ENCODE measurements at places on chromosomes 2 and 18.

DNA sequence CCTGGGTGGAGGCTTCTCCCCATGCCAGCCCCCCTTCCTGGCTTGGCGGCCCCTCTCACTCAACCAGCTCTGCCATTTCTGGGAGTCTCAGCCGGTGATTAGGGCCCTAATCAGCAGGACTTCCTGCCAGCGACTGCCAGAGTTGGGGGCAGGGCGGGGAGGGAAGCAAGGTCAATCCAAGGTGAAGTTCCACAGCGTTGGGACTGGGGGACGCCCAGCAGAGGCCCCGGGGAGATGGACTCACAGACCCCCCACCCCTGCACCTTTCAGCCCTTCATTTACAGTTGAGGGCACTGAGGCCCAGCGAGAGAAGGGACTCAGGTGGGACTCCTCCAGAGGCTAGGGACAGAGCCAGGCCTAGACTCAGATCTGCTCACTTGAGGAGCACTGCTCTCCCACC lies 65.3 kb downstream of the TNS1 start:
- no peak for DNase-seq

- no peak for DNase-seq
Measured at GRCh38 chr18:33404244-33404873, 36.2 kb downstream of the CCDC178 start.

DNA sequence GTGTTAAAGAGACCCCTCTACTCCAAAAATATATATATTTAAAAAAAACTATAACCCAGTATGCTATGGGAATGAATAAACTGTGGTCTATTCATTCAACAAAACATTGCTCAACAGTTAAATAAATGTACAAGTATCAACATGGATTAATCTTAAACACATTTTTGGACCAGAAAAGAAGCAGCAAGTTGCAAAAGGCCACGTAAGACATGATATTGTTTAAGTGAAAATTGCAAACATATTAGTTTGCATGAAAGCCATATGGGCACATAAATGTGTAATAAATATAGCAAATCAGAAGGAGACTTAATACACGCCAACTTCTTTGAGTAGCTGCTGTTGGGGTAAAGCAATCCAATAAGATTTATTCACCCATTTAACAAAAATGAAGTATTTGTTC lies 321.5 kb downstream of the FBXO15 start:
- no peak for DNase-seq

GRCh38 chr2:216385478-216385877 lies 13.2 kb upstream of the MARCHF4 start:
- no peak for DNase-seq

DNA sequence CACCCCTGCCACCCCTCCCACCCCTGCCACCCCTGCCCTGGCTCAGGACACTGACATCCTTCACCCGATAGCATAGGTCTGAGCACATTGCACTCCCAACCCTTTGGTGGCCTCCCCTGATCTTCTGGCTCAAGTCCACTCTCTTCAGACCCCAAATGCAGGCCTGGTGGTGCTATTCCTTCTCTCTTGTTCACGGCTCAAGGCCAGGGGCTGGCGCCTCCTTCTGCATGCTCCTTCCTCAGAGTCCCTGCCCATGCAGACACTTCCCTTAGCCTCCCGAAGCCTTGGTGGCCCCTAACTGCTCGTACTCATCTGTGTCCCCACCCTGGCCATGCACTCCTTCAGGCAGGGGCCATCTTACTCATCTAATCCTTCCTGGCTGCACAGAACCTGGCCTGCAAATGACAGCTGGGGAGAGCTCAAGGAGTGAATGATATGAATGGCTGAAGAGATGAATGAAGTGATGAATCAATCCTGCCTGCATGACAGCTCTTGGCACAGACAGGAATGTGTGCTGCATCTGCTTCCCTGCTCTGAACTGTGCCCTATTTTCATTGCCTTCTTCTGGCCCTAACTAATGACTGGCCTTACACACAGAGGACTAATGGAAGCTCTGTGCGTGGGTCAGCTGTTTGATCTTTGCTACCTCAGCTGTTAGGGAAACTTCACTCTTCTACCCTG lies 290.8 kb downstream of the DYSF start:
- DNase-seq, result no peak

GRCh38 chr2:96847586-96847985 lies 3.8 kb upstream of the ANKRD23 start:
- DNase-seq, result no peak

GRCh38 chr2:65420712-65421431 lies 11.5 kb downstream of the SPRED2 start:
- DNase-seq, result no peak

GRCh38 chr2:232327105-232328031 lies 51.2 kb upstream of the ALPP start:
- peak; percentile 78 for DNase-seq

GRCh38 chr2:85534881-85535280 lies 4.1 kb upstream of the MAT2A start:
- no peak for DNase-seq

GRCh38 chr2:20440001-20440560 lies 6.8 kb upstream of the RHOB start:
- no peak for DNase-seq

DNA sequence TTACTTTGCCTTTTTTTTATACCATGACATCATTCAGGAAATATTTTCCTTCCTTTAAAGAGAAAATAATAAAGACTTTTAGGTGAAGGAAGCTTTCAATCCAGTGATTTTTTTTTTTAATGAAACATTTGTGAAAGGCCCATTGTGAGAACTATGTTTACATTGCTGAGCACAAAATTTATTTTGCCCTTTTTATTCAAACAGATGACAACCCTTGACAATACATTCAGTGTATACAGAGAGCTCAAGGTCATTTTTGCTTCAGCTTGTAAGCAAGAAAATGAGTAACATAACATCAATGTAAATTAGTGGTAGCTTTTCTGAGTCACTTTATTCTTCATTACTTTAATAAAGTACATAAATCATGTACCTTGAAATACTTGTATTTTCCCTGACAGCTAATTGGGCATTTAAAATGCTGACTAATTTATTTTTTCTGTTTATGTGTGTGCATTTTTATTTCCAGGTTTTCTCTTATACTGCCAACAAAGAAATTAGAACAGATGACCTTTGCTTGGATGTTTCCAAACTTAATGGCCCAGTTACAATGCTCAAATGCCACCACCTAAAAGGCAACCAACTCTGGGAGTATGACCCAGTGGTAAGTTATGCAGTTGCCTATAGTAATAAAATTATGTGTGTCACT lies 121.6 kb downstream of the GALNT1 start:
- no peak for DNase-seq

DNA sequence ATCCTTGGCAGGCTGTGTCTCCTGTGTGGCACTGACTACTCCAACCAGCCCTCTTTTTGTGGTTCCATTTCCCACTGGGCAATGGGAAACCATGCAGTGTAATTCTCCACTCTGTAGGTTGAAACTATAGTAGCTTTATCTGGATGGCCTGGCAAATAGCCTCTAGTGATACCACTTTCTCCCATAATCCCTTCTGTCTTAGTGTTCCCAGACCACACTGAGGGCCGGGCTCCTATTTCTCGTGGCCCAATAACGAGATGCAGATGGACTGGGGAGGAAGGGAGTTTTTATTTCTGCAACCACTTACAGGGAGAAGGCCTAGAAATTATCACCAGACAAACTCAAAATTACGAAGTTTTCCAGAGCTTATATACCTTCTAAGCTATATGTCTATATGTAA lies 24.7 kb downstream of the SKA1 start:
- no peak for DNase-seq

DNA sequence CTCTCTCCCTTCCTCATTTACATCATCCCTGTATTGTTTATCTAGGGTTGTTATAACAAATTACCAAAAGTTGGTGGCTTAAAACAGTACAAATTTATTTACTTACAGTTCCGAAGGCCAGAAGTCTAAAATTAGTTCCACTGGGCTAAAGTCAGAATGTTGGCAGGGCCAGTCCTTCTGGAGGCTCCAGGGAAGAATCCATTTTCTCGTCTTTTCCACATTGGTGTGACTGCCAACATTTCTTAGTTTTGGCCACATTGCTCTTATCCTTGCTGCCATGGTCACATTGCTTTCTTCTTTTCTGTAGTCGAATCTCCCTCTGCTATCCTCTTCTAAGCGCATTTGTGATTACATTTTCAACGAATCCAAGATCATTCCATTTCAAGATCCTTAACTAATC lies 34.7 kb downstream of the ICOS start:
- DNase-seq, result no peak

- no peak for DNase-seq
Measured at GRCh38 chr18:45753286-45753685, 29.3 kb downstream of the SLC14A1 start.
